ENCODE measurements at places on chromosomes 4 and X.

- no peaks in the 10 kb centered on the region for H3K4me1 ChIP-seq
- no peaks in the 10 kb centered on the region for H3K36me3 ChIP-seq
Measured at GRCh38 chr4:145743641-145744040, 63.7 kb downstream of the C4orf51 start.

DNA sequence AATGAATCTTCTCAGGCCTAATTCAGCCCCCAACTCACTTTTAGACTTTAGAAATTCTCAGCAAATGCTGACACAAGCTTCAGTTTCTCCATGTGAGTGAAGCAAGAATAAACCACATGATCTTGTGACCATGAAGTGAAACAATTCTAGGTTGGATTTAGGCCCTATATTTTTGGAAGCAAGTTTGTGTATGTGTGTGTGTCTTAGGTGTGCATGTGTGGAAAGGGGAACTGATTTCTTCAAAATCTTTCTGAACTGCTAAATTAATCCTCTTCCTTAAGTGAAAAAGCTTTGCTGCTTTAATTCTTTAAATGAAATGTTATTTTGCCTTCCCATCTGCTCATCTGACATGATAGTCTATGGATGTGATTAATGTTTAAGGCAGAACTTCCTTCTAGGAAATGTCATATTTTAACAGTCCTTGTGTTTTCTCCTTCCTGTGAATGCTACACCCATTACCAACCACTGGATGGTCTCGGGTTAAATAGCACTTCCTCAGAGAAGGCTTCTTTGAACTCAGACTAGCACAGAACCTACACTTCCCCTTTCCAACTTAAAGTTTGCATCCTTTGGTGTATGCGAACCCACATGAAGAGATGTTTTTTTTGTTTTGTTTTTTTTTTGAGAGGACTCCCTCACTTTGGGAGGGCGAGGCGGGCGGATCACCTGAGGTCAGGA, 1.2 kb upstream of the TMEM144 start:
- peaks cover 3% of the 10 kb centered on the region for H3K36me3 ChIP-seq
- H3K27ac ChIP-seq, result no peak overlapping the region
- peaks cover 7% of the 10 kb centered on the region for H3K4me1 ChIP-seq
- no peak for DNase-seq
- H3K4me3 ChIP-seq, result peak overlapping the region; percentile 25

- no peaks in the 10 kb centered on the region for H3K36me3 ChIP-seq
- no peak overlapping the region for H3K4me3 ChIP-seq
- no peak overlapping the region for H3K27ac ChIP-seq
- no peaks in the 10 kb centered on the region for H3K27me3 ChIP-seq
Measured at GRCh38 chrX:134735015-134735414, 76.7 kb upstream of the PLAC1 start.

DNA sequence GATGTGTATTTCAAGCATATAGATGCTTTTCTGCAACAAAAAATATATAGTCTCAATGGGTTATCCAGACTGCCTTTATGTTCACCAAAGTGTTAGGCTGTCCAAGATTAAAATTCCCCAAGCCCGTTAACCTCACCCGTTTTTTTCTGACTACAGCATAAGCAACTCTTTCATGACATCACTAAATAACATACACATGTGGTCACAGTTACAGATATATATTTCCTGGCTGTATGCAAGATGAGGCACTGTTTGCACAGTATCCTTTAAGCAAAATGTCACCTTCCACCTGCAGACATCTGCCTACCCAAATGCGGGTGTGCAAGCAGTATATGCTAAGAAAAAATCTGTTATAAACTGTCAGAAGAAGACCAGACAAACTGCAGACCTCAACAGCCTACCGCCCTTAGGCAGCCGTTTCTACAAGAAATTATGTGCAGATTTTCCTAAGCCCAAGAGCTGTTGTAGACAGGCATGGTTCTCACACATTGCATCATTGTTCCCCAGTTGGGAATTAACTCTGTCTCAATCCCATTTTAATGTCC, 183.1 kb upstream of the MXRA5 start:
- no peak for DNase-seq
- no peak overlapping the region for H3K4me3 ChIP-seq
- no peaks in the 10 kb centered on the region for H3K36me3 ChIP-seq
- no peak overlapping the region for H3K27ac ChIP-seq
- H3K27me3 ChIP-seq, result peaks cover 9% of the 10 kb centered on the region

GRCh38 chr4:56289934-56290333, 97.4 kb downstream of the AASDH start:
- peak overlapping the region; percentile 75 for H3K4me3 ChIP-seq
- H3K4me1 ChIP-seq, result peaks cover 9% of the 10 kb centered on the region
- DNase-seq, result no peak

DNA sequence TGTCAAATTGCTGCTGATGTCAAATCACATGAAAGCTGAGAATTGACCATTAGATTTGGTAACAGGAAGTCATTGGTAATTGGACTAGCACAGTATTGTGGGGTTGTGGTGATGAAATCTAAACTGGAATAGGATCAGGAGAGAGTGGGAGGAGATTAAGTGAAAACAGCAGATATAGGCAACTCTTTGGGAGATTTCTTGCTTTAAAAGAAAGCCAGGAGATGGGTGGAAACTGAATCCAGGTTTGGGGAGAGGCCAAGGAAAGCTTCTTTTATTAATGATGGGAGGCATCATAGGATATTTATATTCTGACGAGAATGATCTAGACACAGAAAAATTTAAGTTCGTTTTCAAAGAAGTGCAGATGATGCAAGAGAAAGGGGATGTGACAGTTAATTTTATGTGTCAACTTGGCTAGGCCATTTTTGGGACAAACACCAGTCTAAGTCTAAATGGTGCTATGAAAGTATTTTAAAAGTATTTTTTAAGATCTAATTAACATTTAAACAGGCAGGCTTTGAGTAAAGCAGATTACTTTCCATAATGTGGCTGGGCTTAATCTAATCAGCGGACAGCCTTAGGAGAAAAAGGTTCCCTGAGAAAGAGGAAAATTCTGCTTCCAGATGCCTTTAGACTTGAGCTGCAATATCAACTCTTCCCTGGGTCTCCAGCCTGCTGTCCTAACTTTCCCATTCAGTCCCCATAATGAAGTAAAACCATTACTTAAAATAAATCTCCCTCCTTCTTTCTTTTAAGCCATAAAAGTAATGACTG, 24.7 kb downstream of the SEC24D start:
- peaks cover 35% of the 10 kb centered on the region for H3K36me3 ChIP-seq
- no peaks in the 10 kb centered on the region for H3K27me3 ChIP-seq
- DNase-seq, result no peak
- no peak overlapping the region for H3K27ac ChIP-seq
- no peak overlapping the region for H3K4me3 ChIP-seq

DNA sequence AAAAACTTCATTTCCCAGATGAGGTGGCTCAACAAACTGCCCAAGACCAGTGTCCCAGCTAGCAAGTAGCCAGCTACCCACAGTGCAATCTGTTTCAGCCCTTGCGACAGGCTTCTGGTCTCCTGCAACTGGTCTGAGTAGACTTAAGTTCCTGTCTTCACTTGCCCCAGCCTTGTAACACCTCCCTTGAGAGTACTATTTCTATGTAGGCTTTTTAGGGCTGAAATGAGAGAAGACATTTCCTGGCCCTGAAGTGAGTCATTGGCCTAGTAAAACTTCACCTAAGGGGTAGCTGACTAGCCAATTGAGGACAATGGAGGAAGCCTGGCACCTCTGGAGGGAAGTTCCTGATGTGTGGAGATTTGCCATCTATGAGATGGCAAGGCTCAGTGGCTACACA, 80.1 kb upstream of the STIM2 start:
- no peaks in the 10 kb centered on the region for H3K27me3 ChIP-seq
- no peak overlapping the region for H3K4me3 ChIP-seq
- DNase-seq, result no peak
- no peaks in the 10 kb centered on the region for H3K36me3 ChIP-seq
- H3K4me1 ChIP-seq, result peaks cover 3% of the 10 kb centered on the region
- H3K27ac ChIP-seq, result no peak overlapping the region

- no peak overlapping the region for H3K4me3 ChIP-seq
- H3K4me1 ChIP-seq, result no peaks in the 10 kb centered on the region
- no peak overlapping the region for H3K27ac ChIP-seq
- peaks cover 6% of the 10 kb centered on the region for H3K27me3 ChIP-seq
Measured at GRCh38 chr4:35820003-35820402, 424.3 kb downstream of the ARAP2 start.

DNA sequence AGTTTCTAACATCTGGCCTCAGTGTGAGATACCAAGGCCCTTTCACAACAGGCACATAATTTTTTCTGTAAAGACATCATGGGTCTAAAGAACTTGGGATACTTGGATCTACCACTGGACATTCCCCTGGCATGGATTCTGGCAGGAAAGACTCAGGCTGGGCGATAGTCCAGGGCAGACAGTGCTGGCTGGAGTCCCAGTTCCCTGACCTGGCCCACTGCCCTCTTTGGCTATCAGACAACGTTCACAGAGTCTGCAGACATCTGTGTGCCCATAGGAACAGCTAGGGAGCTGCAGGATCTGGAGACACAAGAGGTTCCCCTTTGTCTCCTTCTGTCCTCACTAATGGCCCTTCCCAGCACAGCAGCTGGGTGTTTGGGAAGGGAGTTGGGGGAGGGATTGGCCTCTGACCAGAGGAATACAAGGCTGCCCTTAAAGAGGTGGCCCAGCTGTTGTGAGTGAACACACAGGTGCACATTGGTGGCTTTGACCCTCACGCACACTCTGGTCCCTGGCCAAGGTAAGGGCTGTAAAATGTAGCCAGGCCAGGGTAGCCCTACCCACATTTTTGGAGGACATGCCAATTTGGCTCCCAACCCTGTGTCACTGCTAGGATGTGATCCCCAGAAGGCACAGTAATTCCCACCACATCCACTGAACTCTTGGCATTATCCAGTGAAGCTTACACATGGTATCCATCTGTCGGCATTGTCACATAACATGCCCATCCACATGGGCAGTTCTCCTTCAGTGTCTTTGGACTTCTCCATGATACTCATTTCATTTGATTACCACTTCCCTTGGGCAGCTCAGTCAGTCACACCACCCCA, 72.3 kb downstream of the SOX3 start:
- no peak overlapping the region for H3K4me3 ChIP-seq
- no peak for DNase-seq
- peaks cover 5% of the 10 kb centered on the region for H3K27me3 ChIP-seq
- H3K36me3 ChIP-seq, result no peaks in the 10 kb centered on the region
- H3K27ac ChIP-seq, result no peak overlapping the region

- no peak overlapping the region for H3K27ac ChIP-seq
- H3K4me1 ChIP-seq, result no peaks in the 10 kb centered on the region
- H3K4me3 ChIP-seq, result no peak overlapping the region
- peaks cover 2% of the 10 kb centered on the region for H3K36me3 ChIP-seq
- DNase-seq, result no peak
Measured at GRCh38 chr4:16055873-16056272, 27.9 kb downstream of the PROM1 start.

- H3K27ac ChIP-seq, result peak overlapping the region; percentile 11
- H3K36me3 ChIP-seq, result peaks cover 2% of the 10 kb centered on the region
- H3K4me3 ChIP-seq, result no peak overlapping the region
Measured at GRCh38 chr4:139202991-139203390, 26.0 kb upstream of the ELF2 start.

DNA sequence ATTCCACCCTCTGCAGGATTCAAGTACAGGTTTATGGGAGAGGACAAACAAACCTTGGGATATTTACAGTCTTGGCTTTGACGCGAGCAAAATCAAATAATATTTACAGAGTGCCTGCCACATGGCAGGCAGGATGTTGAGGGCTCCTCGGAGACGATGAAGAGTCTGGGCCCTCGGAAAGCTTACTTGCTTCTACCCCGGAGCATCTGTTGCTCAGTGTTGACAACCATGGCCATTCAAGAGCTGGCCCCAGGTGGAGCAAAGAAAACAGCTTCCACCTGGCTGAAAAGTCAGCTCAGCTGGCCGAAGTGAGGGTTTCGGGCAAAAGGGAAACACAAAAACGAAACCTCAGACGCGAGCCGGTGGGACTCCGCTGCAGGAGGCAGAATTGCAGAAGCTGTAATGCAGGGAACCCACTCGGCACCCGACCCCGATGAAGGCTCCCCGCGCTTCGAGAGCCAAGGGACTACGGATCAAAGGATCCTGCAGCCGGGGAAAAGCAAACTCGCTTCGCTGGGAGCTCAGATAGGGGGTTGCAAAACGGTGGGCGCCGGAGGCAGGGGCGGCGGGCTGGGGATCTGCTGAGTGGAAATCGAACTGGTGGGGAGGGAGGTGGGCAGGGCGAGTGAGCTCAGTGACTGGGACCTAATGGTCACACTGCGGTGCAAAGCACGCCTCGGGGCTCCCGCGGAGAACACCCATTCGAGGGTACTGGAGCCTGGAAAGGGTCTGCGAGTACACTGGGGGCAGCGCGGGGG, 805 bp downstream of the ATP8A1 start:
- peaks cover 28% of the 10 kb centered on the region for H3K4me1 ChIP-seq
- H3K36me3 ChIP-seq, result peaks cover 4% of the 10 kb centered on the region
- peak overlapping the region; percentile 95 for H3K4me3 ChIP-seq
- peak; percentile 23 for DNase-seq
- H3K27ac ChIP-seq, result peak overlapping the region; percentile 97
- H3K27me3 ChIP-seq, result no peaks in the 10 kb centered on the region

GRCh38 chrX:135264206-135264605, 12.3 kb downstream of the ETDA start:
- H3K4me3 ChIP-seq, result no peak overlapping the region
- H3K27me3 ChIP-seq, result no peaks in the 10 kb centered on the region
- H3K4me1 ChIP-seq, result no peaks in the 10 kb centered on the region
- H3K36me3 ChIP-seq, result no peaks in the 10 kb centered on the region
- no peak overlapping the region for H3K27ac ChIP-seq

DNA sequence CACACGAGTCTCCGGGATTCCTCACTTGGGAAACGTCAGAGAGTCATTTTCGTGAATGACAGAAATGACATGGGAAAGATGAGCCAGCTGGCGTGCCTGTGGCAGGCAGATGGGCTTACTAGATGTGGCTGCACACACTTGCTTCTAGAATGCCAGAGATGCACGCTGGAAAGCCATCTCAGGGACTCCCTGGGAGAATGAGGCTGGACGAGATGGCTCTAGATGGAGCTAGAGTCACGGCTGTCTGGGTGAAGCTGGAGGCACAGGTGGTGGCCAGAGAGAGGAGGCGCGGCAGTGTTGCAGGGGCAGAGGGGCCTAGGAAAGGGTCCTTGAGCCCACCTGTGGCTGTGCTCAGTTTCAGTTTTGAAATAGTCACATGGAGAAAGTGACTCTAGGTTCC, 26.0 kb downstream of the TKTL1 start:
- no peak for DNase-seq
- H3K4me1 ChIP-seq, result peaks cover 23% of the 10 kb centered on the region

- no peak for DNase-seq
- no peak overlapping the region for H3K27ac ChIP-seq
- peaks cover 4% of the 10 kb centered on the region for H3K4me1 ChIP-seq
- no peak overlapping the region for H3K4me3 ChIP-seq
- no peaks in the 10 kb centered on the region for H3K27me3 ChIP-seq
Measured at GRCh38 chr4:139817657-139818452, 152.2 kb downstream of the MGST2 start.

DNA sequence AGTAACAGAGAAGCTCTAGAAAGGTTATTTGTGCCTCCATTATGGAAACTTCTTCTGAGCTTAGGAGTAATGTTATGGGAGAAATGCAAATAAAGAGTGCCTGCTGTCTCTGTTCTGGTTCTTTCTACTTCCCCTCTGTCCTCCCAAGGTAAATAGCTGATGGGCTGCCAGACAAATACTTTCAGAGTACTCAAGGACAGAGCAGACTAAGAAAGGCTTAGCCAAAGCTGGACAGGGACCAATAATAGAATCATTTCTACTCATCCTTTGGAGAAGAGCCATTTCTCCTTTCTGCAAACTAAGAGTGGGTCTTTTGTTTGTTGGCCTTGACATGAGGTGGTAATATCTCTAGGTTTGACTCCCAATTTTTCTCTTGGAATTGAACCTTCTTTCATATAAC, 136.1 kb downstream of the MID1IP1 start:
- H3K4me1 ChIP-seq, result no peaks in the 10 kb centered on the region
- no peaks in the 10 kb centered on the region for H3K27me3 ChIP-seq
- no peaks in the 10 kb centered on the region for H3K36me3 ChIP-seq

GRCh38 chr4:20421603-20421985, 169.9 kb downstream of the SLIT2 start:
- H3K27ac ChIP-seq, result no peak overlapping the region
- H3K4me3 ChIP-seq, result no peak overlapping the region
- H3K36me3 ChIP-seq, result peaks cover 2% of the 10 kb centered on the region
- H3K27me3 ChIP-seq, result peaks cover 20% of the 10 kb centered on the region
- peaks cover 8% of the 10 kb centered on the region for H3K4me1 ChIP-seq
